ENCODE measurements at places on chromosomes 6 and 20.

DNA sequence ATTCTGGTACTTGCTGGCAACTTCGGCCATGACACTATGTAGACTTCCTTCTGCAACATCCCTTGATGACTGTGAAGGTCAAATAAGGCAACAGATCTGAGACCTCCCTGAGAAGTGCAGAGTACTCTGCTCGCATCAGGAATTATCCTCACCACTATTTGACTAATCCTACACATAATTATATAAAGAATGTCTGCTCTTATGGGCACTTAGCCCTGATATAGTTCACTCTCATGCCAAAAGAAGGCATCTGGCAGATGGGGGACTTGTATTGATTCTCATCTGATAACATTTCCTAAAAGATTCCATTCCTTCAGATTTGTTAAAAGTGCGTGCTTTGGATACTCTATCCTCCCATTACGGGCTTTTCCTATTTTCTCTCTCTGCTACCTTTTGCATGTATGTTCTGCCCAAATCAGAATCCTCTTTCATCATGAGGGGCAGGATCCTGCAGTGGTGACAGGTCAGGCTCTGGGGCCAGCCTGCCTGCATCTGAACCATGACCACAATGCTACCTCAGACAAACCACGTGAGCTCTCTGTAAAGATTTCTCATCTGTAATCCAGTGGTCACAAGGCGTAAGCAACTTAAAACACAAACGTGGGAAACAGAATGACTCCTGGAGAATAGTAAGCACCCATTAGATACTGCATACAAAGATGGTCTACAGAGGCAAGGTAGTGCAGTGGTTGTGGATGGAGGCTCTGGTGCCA, 134.0 kb downstream of the GJA10 start:
- DNase-seq, result no peak

DNA sequence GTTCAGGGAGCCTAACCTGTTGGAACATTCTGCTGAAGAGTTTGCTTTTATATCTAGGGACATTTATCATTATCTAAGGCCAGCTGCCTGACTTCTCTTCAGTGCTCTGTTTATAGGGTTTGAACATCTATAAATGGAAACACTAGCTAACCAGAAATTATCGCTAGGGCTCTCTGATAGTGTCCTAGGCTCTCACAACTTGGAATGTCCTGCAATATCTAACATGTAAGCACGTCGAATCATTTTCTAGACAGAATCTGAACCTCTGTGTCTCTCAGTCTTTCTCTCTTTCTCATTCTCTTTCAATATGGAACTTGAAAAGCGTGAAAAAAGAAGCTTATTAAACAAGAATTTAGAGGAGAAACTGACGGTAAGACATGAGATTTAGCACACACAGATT, 92.5 kb upstream of the MLIP start:
- DNase-seq, result no peak

DNA sequence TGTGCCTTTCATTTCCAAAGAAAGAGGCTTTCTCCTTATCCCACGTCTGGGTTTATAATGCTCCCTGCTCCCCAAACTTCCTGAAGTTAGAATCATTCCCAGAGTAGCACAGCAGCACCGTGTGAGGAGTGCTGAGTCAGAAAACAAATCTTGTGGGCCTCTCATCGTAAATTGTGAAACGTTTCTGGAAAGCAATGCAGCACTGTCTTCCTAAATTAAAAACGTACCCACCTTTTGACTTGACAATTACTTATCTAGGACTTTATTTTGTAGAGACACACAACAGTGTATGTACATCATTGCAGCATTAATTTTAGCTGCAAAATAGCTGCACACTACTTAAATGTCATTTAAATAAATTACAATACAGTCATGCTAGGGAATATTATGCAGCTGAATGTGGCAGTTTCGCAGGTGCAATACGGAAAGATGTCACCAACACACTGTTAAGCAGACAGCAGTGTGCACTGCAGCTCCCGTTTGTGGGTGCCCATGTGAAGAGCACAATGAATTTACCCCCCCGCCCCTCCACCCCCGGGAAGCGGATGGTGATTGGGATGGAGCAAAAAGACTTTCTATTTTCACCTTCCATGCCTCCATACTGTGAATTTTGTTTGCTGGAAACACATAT, 30.8 kb downstream of the RRBP1 start:
- no peak for DNase-seq

- no peak for DNase-seq
Measured at GRCh38 chr20:46494077-46494476, 19.3 kb downstream of the ZNF334 start.

DNA sequence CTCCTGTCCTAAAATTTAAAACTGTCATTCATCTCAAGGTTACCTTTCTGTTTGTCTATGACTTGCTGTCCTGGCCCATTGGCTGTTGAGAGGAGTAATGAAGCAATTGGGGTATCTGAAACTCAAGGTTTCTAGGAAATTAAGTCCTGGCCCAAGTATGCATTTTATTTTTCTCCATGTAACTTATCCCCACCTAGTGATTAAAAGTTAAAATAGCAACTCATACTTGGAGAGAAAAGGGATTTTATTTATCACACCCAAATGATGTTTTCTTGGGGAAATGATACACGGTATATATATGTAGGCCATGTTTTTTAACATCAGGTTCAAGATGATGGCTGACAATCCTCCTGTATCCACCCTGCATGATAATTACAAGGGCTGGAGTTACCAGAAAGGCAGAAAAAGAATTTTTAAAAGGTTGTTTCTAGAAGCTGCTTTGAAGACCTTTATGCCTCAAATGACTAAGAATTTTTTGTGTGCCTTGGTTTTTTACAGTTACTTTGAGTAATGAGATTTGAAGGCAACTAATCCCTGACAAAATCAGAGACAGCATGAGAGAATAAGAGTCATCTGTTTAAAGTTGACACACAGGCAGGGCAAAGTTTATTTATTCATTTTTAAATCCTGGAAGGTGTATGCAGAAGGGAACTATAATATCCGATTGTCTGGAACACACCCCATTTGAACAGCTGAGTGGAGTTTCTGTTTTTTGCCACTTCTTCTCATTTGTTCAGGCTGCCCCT, 28.9 kb upstream of the C6orf58 start:
- no peak for DNase-seq

DNA sequence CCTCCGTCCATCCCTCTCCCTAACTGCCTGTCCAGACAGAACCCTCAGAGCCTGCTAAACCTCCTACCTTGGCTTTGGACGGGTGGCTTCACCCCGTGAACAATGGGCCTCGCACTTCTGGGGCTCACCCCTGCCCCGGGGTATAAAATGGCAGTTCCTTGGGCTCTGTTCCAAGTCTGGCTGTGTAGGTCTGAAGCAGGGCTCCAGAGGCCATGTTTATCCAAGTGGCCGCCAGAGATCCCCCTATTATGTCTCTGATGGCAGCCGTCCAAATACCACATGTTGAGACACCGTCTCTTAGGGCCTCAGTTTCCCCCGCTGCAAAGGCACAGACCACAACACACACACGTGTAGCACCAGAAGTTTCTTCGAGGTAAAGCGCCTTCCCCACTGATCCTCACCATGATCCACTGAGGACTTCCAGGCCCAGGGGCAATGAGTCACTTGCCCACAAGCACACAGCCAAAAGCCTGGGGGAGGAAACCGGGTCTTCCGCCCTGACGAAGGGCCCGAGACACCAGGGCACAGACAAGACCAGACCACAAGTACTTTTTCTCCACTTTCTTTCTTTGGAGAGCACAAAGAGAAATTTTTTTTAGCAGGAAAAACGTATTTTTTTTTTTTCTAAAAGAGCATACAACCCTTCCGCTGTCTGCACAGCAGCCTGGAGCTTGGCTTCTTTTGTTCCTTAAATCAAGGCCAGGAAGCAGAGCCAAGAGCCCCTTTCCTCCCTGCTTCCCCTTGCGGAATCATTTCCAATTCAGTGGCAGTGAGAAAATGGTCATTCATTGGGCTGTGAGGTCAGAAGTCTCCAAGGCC, 11.8 kb downstream of the CPNE5 start:
- no peak for DNase-seq

DNA sequence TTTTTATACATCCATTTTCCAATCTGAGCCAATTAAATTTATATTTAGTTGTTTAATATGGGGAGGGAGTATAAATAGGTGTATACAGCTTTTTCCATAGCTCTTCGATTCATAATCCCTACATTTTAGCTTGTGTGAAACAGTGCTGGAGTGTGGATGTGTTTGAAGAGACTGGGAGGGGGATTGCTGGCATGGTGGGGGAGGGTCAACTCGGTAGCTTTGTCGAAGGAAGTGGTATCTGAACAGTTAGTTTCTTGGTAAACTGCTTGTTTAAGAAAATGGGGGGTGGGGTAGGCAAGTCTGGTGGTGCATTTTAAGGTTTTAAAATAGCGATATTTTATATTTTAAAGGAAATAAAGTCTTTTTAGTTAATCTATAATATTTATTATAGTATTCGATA, 1.4 kb upstream of the LIN28B start:
- DNase-seq, result no peak

- DNase-seq, result no peak
Measured at GRCh38 chr6:47071681-47072080, 29.5 kb upstream of the ADGRF1 start.

DNA sequence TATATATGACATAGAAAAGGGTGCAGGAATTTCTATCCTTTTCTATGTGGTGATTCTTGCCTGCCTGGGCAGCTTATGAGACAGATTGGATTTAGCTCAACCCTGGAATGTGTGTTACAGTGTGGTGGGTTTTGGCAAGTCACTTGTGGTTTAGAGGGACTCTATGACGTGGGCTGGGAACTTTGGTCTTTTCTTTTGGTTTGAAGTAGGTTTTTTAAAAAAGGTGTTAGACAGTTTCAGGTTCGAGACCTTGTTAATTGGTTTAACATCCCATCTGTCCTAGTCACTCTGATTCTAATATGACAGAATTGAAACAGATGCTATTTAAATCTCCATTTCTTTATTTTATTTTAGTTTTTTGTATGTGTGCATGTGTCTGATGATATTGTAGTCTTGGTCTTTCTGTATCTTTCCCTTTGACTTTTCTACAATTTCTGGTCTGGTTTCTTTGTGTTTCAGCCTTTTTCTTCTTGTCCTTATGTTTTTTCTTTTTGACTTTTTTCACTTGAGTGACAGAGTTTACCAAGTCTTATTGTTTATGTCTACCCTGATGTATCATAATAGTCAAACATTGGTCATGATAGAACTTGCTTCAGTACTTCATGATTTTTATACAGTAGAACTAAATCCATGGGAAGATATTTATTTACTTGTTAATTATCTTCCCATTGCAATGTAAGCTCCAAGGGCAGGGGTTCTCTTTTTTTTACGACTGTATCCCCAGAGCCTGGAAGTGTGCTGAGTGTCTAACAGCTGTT, 174.3 kb downstream of the CDKAL1 start:
- DNase-seq, result no peak

GRCh38 chr6:14382678-14383236, 265.2 kb downstream of the CD83 start:
- no peak for DNase-seq

GRCh38 chr6:144809120-144809519, 524.0 kb downstream of the UTRN start:
- DNase-seq, result no peak

- peak; percentile 29 for DNase-seq
Measured at GRCh38 chr6:33632558-33633039, 11.5 kb downstream of the ITPR3 start.

- DNase-seq, result no peak
Measured at GRCh38 chr6:105515054-105515453, 112.2 kb upstream of the PREP start.

GRCh38 chr20:6101346-6101745, 21.5 kb downstream of the FERMT1 start:
- no peak for DNase-seq

- no peak for DNase-seq
Measured at GRCh38 chr20:45115829-45116228, 855 bp upstream of the WFDC5 start.

DNA sequence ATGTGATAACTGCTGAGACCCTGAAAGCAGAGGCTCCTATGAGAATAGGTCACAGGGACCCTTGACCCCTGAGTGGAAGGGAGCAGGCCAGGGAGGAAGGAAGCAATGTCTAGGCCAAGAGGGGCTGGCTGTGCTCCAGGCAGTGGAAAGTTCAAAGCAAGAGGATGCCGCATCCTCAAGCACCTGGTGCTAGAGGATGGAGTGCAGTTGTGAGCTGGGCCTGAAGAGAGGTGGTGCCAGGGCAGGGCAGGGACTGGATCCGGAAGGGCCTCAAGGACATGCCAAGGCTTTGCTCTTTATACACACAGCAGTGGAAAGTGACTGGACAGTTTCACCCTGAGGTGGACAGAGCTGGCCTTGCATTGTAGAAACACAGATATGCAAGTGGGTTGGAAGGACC, 97.0 kb downstream of the SLC22A3 start:
- no peak for DNase-seq

GRCh38 chr6:74826263-74826662, 379.6 kb downstream of the COL12A1 start:
- no peak for DNase-seq

GRCh38 chr6:152441902-152442301, 195.3 kb downstream of the SYNE1 start:
- DNase-seq, result no peak

GRCh38 chr6:157981395-157982101, at the start of gene SYNJ2:
Gene SYNJ2, plus strand, starts transcription at chr6:157981863. Its CDS starts 99 bp downstream, at chr6:157981962.
- peak; percentile 62 for DNase-seq

GRCh38 chr20:53579581-53580375, 13.9 kb downstream of the ZNF217 start:
- DNase-seq, result no peak

- DNase-seq, result no peak
Measured at GRCh38 chr6:85077098-85077497, 312.7 kb upstream of the TBX18 start.

- DNase-seq, result no peak
Measured at GRCh38 chr6:57108691-57109090, 18.7 kb downstream of the ZNF451 start.

GRCh38 chr20:31517373-31517772, 3.1 kb downstream of the HM13 start:
- no peak for DNase-seq

- DNase-seq, result no peak
Measured at GRCh38 chr6:31615748-31616147, 714 bp downstream of the AIF1 start.

- no peak for DNase-seq
Measured at GRCh38 chr20:53292347-53292746, 301.3 kb downstream of the ZNF217 start.

- DNase-seq, result no peak
Measured at GRCh38 chr20:22946596-22946995, 88.5 kb upstream of the SSTR4 start.

Measured in stimulated activated CD8-positive, alpha-beta memory T cell treated with anti-CD3 and anti-CD28 coated beads, Interleukin-15, amount 100 ng/mL, for 1 hour (primary cell).